ENCODE measurements at places on chromosomes 4 and X. TPM values are rescaled to one million over a fixed set of nuclear protein-coding genes. Genes with fewer than 3 reads are reported as not detected.

The FGG gene
- total RNA-seq, result not detected

DNA sequence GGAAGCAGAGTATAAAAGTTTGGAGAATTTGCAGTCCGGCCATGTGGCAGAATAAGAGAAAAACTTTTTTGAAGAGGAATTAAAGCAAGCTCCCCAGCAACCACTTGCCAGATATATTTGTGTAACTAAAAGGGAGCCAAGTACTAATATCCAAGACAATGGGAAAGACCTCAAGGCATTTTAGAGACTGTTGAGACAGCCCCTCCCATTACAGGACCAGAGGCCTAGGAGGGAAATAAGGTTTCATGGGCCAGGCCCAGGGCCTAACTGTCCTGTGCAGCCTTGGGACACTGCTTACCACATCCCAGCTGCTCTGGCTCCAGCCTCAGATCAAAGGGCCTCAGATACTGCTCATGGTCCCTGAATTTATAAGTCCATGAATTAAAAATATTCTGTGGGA is 659.4 kb downstream of the PCDH19 start:
- H3K27ac ChIP-seq, result no peak overlapping the region
- no peak overlapping the region for H3K4me3 ChIP-seq
- no peak for DNase-seq

DNA sequence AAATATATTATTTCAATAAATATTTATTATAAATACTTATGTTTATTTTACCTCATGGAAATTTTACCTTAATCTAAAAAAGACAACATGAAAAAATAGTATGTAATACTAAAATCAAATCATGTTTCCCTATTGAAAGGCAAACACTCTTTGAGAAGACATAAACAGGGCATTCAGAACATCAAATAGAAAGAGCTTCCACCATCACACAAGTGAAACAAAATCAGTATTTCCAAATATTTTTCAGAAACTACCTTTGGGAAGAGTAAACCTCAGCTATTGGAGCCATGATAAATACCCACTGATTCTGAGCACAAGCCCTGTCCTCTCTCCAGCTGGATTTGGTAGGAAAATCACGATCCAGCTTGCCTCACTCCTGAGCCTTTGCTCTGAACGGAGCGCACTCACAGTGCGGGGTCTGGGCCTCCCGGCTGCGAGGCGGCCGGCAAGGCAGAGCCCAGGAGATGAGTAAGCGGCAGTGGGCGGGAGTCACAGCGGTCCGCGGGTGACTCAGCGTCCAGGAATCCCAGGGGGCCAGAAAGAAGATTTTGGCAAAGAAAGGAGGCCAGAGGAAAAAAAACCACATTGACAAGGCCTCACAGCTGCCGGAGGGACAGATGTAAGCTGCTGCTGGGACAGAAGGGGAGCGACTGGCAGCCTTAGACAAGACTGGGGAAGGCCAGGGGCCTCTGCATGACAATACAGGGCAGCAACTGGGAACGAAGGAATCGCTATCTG is 14.7 kb upstream of the ANXA5 start:
- H3K4me1 ChIP-seq, result peaks cover 7% of the 10 kb centered on the region
- H3K27me3 ChIP-seq, result no peaks in the 10 kb centered on the region
- DNase-seq, result peak; percentile 97
- H3K36me3 ChIP-seq, result no peaks in the 10 kb centered on the region
- H3K27ac ChIP-seq, result peak overlapping the region; percentile 84
- peak overlapping the region; percentile 23 for H3K4me3 ChIP-seq

- peaks cover 12% of the 10 kb centered on the region for H3K27me3 ChIP-seq
- H3K27ac ChIP-seq, result no peak overlapping the region
- no peak for DNase-seq
- no peaks in the 10 kb centered on the region for H3K36me3 ChIP-seq
Measured at GRCh38 chrX:45872480-45872879, 671.8 kb upstream of the DIPK2B start.

The VCX3B gene
- total RNA-seq, result not detected

DNA sequence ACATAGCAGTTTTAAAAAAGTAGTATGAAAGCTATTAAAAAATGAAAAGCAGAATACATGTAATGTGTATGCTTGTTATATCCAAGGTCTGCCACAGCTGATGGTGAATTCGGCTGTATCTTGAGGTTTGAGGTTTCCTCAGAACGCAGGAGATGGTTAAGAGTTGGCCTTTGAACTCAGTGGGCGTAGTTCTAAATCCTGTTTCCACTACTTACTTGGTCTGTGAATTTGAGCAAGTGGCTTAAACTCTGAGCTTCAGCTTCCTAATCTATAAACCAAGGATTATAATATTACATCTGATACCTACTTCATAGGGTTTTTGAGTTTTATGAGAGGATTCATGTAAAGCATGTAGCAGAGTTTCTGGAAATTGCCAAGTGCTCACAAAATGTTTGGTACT is 125.2 kb downstream of the STIM2 start:
- no peak overlapping the region for H3K27ac ChIP-seq
- H3K4me3 ChIP-seq, result no peak overlapping the region
- no peaks in the 10 kb centered on the region for H3K36me3 ChIP-seq
- no peaks in the 10 kb centered on the region for H3K27me3 ChIP-seq

Data from IMR-90 (cell line).